Neural crest cell (in vitro differentiated cells): ENCODE measurements at places on chromosomes 2 and 18.

GRCh38 chr18:68387246-68387645, 327.7 kb downstream of the TMX3 start:
- no peak for DNase-seq

- DNase-seq: no peak
These were observed 20.6 kb upstream of the EXOC6B start for GRCh38 chr2:72846171-72847095.

DNA sequence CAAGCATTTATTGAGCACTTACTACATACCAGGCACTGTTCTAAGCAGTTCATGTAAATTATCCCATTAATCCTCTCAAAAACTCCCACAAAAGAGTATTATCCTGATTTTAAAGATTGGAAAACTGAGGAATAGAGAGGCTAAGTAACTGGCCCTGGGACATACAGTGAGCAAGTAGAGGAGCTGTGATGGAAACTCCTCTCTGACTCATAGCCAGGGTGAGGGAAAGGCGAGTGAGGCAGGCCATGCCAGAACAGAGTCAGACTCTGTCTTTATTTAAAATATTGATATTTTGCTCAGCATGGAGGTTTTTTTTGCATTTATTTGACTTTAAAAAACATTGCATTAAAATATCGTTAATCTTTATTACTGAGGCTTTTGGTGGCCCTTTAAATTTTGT, 208.0 kb downstream of the LOXHD1 start:
- no peak for DNase-seq

DNA sequence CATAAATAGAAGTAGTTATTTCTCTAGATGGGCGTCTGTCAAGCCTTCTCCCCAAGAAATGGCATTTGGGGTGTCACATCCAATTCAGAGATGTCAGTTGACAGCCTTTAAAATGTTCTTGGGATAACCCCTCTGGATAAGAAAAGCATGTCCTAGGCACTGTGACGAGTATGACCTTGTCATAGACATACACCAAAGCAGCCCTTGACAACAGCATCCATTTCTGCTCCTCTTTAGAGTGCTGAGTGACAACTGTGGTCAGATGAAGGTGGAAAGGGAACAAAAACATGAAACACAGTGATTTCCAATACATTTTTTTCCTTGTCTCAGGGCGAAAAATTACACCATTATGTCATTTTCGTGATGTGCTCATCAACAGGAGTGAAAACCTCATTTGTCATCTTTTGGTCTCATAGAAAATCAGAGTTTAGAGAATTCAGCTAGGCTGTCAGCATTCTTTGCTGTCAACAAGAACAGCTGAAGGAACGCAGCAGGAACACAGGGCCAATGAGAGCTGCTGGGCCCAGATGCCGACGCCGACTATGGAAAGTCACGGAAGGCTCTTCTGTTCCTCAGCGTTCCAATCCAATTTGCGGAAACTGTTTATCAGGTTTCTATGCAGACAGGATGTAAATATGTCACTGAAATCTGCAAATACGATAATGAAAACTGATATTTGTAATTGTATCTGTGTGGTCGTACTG, 193.2 kb downstream of the ICOS start:
- DNase-seq: no peak

DNA sequence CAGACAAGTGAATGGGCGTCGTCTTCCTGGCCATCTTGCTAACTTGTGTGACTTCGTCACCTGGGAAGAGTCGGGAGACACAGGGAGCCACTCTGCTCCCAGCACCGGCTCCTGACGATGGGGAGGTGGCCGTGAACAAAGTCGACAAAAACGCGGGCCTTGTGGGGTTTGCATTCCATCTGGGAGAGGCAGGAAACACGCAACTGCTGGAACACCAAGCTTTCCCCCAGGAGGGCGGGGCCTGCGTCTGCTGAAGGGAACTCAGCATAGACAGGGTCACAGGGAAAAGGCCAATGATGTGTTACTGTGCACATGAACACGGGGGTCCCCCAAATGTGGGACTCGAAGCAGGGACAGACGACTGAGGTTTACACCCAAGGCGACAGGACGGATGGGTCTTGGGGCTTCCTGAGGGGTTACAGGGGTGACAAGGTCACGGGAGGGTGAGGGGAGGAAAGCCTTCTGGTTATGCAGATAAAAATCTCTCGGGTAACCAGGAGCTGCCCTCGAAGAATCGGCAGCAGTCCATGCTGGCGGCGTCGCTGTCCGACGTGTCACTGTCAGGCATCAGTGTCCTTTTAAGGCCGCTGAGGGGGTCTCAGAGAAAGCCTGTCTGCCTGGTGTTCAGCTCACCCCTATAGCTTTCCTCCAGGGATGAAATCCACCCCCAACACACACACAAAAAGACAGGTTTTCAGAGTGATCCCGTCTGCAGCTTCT, 28.2 kb upstream of the PRLH start:
- DNase-seq: no peak

DNA sequence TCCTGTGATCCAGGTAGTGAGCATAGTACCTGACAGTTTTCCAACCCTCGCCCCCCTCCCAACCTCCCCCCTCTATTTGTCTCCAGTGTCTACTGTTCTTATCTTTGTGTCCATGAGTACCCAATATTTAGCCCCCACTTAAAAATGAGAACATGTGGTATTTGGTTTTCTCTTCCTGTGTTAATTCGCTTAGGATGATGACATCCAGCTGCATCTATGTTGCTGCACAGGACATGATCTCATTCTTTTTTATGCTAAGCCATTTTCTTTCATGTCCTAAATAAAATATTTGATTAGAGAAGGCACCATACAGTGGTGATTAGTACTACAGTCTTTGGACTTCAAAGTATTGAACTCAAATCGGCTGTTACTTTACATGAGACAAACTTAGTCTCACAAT, 1087.9 kb downstream of the CBLN2 start:
- no peak for DNase-seq

GRCh38 chr2:167555098-167555720, 666.9 kb downstream of the XIRP2 start:
- DNase-seq: no peak

DNA sequence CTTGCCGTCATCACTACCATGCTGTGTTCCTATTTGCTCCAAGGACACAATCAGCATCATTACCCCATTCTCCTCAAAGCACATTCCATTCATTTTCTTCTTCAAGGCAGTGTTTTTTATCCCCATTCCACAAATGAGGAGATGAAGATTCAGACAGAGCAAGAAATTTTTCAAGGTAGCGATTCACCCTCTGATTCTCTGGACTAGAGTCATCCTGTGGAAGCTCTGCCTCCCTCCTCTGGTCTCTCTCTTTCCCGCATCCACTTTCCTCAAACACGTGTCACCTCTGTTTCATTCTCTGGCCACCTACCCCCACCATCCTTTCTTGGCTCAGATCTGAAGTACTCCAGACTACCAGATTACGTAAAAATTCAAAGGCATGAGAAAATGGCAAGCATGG, 297.9 kb downstream of the SOX11 start:
- no peak for DNase-seq

DNA sequence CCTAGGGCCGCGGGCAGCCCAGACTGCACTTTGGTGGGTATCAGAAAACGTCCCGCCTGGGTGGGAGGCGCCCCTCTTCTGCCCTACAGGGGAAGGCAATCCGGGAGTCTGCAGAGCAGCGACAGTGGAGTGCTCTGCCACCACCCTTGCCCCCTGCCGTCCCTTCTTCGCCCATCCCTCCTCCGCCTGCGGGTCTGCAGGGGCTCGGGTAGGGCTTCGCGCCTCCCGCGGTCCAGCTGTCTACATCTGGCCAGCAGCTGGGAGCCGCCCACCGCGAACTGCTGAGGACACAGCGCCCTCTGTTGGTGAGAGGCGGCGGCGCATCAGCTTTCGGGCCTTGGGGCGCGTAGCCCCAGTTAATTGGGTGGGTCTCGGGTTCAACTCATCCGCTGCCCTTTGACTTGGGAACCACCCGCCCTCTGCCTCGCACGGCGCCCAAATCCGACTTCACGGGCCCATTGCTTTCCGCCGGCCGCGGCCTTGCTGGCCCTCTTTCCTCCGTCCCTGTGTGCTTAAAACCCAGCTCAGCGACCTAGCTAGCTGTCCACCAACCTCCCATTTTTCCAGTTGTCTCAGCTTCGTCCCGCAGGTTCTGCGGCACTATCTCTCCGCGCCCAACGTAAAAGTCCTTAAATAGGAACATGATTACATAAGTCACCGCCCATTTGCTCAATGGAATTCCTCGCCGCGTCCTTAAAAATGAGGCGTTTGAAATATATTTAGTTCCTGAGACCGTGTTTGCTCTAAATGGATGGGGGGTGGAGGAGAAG, 17.6 kb downstream of the WNT10A start:
- peak; percentile 79 for DNase-seq

DNA sequence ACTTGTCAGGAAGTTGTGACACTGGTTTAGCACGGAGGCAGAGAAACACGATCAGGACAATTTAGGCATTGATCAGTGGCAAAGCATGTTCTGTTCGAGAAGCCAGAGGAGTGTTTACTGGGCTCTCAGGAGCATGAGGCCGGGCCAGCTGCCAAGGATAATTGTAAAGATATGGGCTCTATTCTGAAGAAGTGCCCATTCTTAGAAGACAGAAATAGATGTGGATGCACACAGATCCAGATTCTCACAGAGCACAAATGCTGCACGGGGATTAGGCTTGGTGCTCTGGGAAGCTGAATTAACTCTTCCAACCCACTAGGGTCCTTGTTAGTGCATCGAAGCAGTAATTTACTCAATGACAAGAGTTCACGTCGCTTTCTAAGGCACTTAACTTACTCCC, 16.2 kb downstream of the AFF3 start:
- no peak for DNase-seq

DNA sequence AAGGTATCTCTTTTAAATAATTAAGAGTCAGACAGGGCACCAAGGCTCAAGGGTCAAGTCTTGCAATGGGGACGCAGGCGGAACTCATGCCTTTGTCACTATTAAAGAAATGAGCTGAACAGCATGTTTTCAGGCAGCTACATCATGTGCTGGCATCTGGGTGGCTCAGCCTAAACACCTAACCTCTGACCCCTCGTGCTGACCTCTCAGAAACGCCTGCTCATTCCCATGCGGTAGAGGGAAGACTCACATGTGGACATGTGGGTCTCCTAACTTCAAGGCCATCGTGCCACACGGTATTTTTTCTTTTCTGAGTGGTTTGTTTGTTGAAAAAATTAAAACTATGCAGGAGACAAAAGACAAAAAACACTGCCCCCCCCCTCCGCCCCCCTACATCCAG, 31.3 kb downstream of the CYP27C1 start:
- DNase-seq: no peak

DNA sequence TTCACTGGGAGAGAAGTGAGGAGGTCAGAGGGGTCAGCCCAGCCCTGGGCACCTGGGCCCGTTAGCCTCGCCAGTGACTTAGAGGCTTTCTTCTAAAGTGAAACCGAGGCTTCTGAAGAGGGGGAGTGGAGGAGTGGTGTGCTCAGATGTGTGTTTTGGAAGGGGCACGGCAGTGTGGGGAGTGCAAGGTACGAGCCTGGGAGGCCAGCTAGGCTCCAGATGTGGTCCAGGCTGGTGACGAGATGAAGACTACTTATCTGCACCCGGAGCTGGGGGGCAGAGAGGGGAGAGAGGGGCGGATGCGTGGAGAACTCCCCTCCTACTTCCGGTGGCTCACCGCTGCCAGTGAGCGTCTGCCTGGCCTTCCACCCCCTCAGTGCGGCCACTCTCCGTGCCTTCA, 371.3 kb upstream of the HS6ST1 start:
- no peak for DNase-seq

DNA sequence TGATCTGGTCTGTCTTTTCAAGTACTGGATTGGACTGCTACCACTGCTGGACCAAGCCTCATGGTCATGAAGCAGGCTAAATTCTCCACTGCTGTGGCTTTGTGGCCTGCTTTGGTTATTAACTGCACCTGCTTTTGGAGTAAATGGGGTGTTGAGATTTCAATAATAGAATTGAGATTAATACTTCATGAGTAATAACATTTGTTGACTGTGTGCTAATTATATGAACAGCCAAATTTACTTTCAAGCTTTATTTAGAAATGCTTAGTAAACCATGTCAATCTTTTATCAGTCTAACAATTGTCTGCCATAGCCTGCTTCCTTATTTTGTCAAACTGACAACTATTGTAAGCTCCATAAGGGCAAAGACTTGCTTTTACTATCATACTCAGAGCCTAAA, 27.4 kb upstream of the MTIF2 start:
- no peak for DNase-seq

- no peak for DNase-seq
These were observed 4.3 kb upstream of the PDCD1 start for GRCh38 chr2:241862775-241863535.

DNA sequence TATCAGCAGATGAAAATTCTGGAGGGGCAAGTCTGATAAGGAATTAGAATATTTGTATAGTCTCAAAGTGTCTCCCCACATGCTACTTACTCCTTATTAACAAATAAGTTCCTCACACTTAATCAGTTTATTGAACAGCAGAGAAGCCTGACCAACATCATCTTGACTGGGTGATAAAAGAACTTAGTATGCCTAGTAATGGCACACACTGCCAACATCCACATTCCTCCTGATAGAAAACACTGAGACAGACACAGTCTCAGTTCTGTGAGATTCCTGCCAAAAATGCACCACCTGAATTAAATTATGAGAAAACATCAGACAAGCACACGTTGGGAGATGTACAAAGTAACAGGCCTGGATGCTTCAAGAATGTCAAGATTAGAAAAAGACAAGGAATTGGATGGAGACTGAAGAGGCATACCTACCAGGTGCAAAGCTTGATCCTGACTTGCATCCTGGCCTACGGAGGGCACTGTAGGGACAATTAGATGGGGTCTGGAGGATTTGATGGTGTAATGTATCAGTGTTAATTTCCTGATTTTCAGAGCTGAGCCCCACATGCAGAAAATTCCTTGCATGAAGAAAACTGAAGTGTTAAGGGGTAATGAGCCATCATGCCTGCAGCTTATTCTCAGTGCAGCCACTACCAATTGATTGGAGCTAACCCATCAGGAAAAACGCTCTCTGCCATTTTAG, 200.4 kb upstream of the SH3BP4 start:
- no peak for DNase-seq

GRCh38 chr2:38155015-38155414, 79.1 kb upstream of the CYP1B1 start:
- DNase-seq: no peak

- no peak for DNase-seq
These were observed 40.2 kb upstream of the WDSUB1 start for GRCh38 chr2:159326569-159327255.

DNA sequence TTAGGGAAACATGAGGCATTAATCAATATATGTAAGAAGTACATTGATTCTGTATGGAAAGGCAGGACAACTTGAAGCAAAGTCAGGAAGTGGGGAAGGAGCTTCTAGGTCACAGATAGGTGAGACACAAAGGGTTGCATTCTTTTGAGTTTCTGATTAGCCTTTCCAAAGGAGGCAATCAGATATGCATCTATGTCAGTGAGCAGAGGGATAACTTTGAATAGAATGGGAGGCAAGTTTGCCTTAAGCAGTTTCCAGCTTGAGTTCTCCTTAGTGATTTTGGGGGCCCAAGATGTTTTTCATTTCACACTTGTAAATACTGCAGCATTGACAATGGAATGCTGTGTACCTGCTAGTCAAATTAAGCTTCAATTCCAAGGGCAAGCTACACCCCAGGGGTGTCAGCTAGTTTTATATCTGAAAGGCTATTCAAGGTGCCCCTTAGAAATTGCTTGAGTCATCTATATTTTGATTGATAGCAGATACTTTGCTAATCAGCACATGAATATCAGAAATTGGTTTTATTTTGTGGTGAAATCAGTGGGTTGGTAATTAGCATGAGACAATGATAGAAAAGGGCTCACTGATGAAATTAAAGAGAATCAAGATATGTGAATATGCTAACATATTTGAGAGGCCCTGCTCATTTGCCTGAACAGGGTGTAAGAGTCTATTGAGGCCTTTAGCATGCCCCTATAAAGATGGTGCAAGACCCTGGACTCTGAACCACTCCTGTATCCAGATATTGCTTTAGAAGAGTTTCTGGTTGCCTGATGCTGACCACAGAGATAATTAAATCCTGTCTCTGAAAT, 131.5 kb downstream of the TMEM17 start:
- DNase-seq: no peak
